ENCODE measurements at places on chromosomes 3 and 15. TPM values are rescaled to one million over a fixed set of nuclear protein-coding genes. Genes with fewer than 3 reads are reported as not detected.

UBXN7 gene
- polyA plus RNA-seq, result 18.9 TPM

GRCh38 chr3:149898771-149899170 lies 71.9 kb downstream of the PFN2 start:
- no peak for DNase-seq

DNA sequence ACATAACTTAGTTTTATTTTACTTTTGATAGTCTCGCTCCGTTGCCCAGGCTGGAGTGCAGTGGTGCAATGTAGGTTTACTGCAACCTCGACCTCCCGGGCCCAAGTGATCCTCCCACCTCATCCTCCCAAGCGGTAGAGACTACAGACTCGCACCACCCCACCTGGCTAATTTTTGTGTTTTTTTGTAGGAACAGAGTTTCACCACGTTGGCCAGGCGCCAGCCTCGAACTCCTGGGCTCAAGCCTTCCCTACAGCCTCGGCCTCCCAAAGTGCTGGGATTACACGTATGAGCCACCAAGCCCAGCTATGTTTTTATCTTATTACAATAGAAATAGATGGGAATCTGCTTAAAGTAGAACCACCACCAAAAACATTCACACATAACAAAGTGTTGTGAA lies 2.9 kb downstream of the RNU5A-1 start:
- DNase-seq, result no peak

GRCh38 chr15:88020806-88021205 lies 235.7 kb downstream of the NTRK3 start:
- DNase-seq, result no peak

SPESP1 gene
- not detected for polyA plus RNA-seq

DNA sequence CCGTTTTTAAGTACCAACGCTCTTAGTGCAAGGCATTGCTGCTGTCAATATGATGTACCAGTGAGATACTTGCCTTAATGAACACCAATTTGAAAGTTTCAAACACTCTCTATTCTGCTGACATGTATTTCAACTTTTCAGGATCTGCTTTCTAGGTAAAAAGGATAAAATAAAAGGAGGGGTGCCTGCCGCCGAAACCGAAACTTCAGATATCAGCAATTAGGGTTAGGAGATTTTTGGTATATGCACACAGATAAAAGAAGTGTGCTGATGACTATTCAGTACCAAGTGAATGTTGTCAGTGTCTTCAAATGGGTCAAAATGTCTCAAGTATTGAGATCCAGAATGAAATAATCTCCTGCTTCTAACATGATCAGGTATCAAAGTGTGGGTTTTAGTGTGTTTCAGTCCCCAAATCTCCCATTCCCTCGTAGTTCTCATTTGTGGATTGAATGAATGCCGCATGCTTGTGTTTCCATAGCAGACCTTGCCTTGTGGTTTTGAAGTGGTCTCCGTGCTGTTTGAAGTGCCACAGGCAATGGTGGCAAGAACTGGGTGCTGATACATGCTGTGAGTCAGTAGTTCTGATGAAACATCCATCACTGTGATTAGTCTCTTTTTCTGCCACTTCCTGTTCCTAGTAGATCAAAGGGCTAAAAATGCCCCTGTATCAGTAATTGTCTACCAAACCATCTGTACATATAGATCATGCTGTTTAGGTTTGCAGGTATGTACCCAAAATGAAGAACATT lies 22.5 kb downstream of the CHST14 start:
- DNase-seq, result no peak

POLQ gene
- 1.2 TPM for polyA plus RNA-seq

DNA sequence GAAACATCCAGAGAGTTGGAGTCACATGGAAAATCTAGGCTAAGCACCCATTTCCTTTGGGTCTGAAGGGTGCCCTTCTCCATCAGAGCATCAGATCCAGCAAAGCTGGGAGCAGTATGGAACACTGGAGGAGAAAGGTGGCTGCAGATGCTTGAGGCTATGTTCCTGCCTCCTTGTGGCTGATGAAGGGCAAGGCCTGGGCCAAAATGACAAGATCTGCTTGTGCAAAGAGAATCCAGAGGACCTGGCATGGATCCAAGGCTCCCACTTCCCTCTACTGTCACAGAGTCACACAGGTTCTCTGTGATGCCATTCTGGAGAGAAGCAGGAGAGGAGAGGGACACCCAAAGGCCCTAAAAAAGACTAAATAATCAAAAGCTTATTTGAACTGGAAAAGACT lies 9.2 kb upstream of the ATP8B4 start:
- DNase-seq, result no peak

IGF2BP2 gene
- polyA plus RNA-seq, result 0.46 TPM

- DNase-seq, result no peak
These were observed 75.7 kb downstream of the FAM43A start for GRCh38 chr3:194761384-194761783.

DNA sequence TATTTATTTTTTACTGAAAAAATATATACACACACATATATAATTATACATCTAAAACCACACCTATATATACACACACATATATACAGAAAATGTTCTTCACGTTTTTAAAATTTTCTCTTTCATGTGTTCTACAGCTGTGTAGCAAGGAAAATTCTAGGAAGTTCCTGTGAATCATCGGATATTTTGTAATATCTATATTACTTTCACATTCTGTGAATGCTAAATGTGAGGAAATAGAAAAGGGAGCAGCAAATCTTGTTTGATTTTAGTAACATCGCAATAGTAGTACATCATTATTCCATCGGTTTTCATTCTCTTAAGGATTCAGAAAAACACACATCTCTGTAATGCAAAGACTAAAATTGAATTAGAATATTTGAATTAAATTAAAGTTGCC lies 836.8 kb upstream of the NECTIN3 start:
- peak; percentile 2 for DNase-seq

- no peak for DNase-seq
These were observed 68.9 kb downstream of the CD200R1L start for GRCh38 chr3:112777811-112778210.

All from brain (organoid and tissue), 16 donors.